GM23248 (cell line): ENCODE measurements at places on chromosomes 11 and 22. TPM values are rescaled to one million over a fixed set of nuclear protein-coding genes. Genes with fewer than 3 reads are reported as not detected.

DNA sequence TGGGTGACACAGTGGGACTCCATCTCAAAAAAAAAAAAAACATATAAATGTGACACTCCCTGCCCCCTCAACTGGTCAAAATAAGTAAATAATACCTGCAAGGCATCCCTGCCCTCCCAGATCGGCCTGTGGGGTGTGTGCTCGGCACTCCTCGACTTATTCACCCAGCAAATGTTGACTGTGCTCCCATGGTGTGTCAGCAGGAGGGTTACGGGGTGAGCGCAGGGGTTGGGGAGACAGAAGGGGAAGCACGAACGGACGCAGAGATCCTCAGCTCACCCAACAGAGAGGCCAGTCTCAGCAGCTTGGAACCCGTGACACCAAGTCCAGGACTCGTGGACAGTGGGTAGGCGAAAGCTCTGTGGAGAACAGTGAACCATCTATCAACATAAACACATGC is 1.6 kb upstream of the ADM2 start:
- no peak for DNase-seq

GRCh38 chr11:74577624-74578396 is 14.6 kb upstream of the POLD3 start:
- DNase-seq: peak; percentile 27

Gene VSIG10L2
- total RNA-seq: not detected in 2 replicates

GRCh38 chr11:78406568-78407196 is 10.9 kb downstream of the GAB2 start:
- DNase-seq: no peak

Gene PHF21B
- total RNA-seq: not detected in 2 replicates

GRCh38 chr22:43824724-43825420 is 12.8 kb upstream of the EFCAB6 start:
- DNase-seq: no peak

GRCh38 chr11:27909386-27909785 is 198.6 kb downstream of the KIF18A start:
- DNase-seq: no peak

- DNase-seq: no peak
Measured at GRCh38 chr11:70853770-70854108, 398.6 kb downstream of the SHANK2 start.

Gene DCDC1
- total RNA-seq: not detected in 2 replicates

Gene OR51I1
- not detected in 2 replicates for total RNA-seq

- DNase-seq: no peak
Measured at GRCh38 chr11:1194231-1194976, 28.5 kb upstream of the MUC5B start.

GRCh38 chr11:12433571-12434324 is 56.4 kb downstream of the PARVA start:
- DNase-seq: peak; percentile 76

- DNase-seq: no peak
Measured at GRCh38 chr22:47995264-47995627, 1232.8 kb downstream of the TBC1D22A start.

Gene PRG3
- not detected in 2 replicates for total RNA-seq

GRCh38 chr22:42878561-42879305 is 21.7 kb upstream of the ARFGAP3 start:
- DNase-seq: no peak

Gene TM7SF2
- 0.65 and 0.89 TPM in 2 replicates for total RNA-seq

DNA sequence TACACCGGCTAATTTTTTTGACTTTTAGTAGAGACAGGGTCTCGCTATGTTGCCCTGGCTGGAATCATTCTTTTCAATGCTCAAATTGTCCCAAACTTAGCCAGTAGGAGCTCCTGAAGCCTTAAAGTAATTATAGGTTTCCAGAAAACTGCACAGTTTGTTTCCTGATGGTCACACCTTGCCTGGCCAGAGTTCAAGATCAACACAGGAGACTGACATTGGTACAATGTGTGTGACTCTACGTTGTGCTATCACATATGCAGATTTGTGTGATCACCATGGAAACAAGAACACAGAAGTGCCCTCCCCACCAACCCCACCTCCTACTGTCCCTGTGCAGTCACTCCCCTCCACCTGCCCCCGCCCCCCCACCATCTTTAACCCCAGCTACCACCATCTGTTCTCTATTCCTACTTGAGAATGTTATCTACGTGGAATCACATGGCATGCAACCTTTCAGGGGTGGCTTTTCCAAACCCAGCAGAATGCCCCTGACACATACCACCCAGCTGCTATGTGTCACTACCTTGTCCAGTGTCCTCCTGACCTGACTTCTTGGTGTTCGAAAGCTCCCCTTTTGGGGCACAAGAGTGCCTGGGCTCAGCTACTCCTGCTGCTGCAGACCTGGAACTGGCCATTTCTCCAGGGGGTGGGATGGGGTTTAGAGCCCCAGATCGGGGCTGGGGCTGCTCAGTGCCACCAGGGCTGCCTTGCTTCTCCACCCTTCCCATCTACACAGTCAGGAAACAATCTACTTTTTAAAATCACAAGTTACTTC is 6.1 kb upstream of the NAP1L4 start:
- no peak for DNase-seq

Gene GGTLC2
- total RNA-seq: not detected in 2 replicates

DNA sequence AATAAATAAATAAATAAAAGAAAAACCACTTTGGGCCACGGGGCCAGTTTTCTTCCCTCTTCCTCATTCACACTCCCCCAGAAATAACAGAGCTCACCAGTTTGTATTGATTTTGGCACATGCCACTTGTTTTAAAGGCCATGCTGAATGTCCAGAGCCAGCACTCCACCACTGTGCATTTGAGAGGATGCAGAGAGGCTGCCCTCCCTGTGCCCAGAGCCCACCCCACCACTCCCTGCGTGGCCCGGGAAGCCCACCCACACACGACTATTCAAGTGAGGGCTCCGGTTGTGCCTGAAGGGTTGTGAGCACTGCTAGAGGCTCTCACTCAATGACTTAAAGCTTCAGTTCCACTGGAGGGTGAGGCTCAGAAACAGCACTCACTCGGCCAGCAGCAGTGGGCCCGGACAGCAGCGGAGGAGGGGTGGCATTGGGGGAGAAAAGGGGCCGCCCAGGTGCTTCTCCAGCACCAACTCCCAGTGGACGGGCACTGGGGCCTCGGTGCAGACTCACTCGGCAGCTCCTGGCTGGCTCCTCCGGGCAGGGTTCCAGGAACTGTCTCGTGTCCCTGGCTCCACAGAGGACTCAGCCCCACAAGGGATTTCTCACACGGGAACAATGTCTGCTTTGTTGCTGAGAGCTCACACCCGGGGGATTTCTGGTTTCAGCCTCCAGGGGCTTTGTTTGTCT is 112.7 kb downstream of the SHANK2 start:
- peak; percentile 44 for DNase-seq

Gene SDHD
- total RNA-seq: 108 and 141 TPM in 2 replicates

- no peak for DNase-seq
Measured at GRCh38 chr11:11913395-11913794, 71.6 kb downstream of the USP47 start.
